ENCODE measurements at places on chromosomes 11 and 22. TPM values are rescaled to one million over a fixed set of nuclear protein-coding genes. Genes with fewer than 3 reads are reported as not detected.

- no peak overlapping the region for H3K27ac ChIP-seq
- no peak for DNase-seq
- no peak overlapping the region for H3K4me3 ChIP-seq
- peaks cover 6% of the 10 kb centered on the region for H3K36me3 ChIP-seq
- peaks cover 3% of the 10 kb centered on the region for H3K4me1 ChIP-seq
- no peaks in the 10 kb centered on the region for H3K27me3 ChIP-seq
These were observed 12.4 kb downstream of the SCYL1 start for GRCh38 chr11:65537296-65537597.

GRCh38 chr11:33997584-33998251, 53.8 kb upstream of the CAPRIN1 start:
- no peak overlapping the region for H3K27ac ChIP-seq
- DNase-seq, result no peak
- H3K27me3 ChIP-seq, result peaks cover 29% of the 10 kb centered on the region
- peaks cover 10% of the 10 kb centered on the region for H3K4me1 ChIP-seq
- H3K36me3 ChIP-seq, result no peaks in the 10 kb centered on the region

LDHAL6A gene
- total RNA-seq, result not detected

GRCh38 chr22:22371031-22371541, 126.5 kb downstream of the VPREB1 start:
- no peaks in the 10 kb centered on the region for H3K36me3 ChIP-seq
- H3K27ac ChIP-seq, result no peak overlapping the region
- no peak for DNase-seq
- H3K4me1 ChIP-seq, result no peaks in the 10 kb centered on the region

- H3K27me3 ChIP-seq, result no peaks in the 10 kb centered on the region
- H3K27ac ChIP-seq, result no peak overlapping the region
- H3K36me3 ChIP-seq, result no peaks in the 10 kb centered on the region
- DNase-seq, result no peak
- H3K4me1 ChIP-seq, result no peaks in the 10 kb centered on the region
These were observed 1018.9 kb downstream of the DLG2 start for GRCh38 chr11:84607975-84608836.

DNA sequence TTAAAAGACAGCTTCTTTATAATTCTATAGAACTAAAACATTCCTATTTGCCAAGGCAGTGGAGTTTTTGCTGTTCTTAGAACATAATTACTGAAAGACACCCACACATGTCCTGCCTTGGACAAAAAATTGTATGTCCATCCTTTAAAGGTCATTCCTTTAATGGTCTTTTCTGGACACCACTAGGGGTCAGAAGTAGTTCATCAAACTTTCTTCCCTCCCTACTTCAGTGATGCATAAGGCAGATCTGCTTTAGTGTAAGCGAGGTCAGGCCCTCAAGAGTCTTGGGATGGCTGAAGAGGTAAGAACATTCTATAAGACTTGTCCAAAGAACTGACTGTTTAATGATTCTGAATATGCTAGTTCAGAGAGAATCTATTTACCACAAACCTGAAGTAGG, 4.3 kb upstream of the OR51V1 start:
- H3K27me3 ChIP-seq, result no peaks in the 10 kb centered on the region
- no peak for DNase-seq
- H3K36me3 ChIP-seq, result no peaks in the 10 kb centered on the region
- H3K4me3 ChIP-seq, result no peak overlapping the region
- H3K27ac ChIP-seq, result no peak overlapping the region
- H3K4me1 ChIP-seq, result no peaks in the 10 kb centered on the region

DNA sequence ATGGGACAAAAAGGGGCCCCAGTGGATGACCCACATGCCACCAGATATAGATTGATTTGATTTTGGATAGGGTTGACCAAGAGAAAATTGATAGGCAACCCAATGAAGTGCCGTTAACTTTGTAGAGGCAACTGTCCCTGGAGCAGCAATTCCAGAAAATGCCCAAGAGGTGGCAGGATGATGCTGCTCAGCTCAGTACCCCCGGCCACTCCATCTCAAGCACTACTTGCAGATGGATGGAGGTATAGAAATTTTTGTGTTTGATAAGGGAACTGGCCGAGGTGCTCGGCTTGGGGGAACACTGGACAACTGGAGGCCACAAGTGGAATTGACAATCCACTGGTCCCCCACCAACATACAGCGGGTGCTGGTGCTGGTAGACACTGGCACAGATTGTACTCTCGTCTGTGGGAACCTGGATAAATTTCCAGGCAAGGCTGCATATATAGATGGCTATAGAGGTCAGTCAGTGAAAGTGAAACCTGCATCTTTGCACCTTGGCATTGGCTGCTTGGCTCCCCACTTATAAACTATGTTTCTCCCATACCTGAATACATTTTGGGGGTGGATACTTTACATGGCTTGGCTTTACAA, 86.3 kb downstream of the CCDC83 start:
- H3K27ac ChIP-seq, result no peak overlapping the region
- no peak overlapping the region for H3K4me3 ChIP-seq
- no peak for DNase-seq
- H3K36me3 ChIP-seq, result peaks cover 15% of the 10 kb centered on the region
- H3K4me1 ChIP-seq, result peaks cover 9% of the 10 kb centered on the region

KCNK4 gene
- not detected for total RNA-seq

DNA sequence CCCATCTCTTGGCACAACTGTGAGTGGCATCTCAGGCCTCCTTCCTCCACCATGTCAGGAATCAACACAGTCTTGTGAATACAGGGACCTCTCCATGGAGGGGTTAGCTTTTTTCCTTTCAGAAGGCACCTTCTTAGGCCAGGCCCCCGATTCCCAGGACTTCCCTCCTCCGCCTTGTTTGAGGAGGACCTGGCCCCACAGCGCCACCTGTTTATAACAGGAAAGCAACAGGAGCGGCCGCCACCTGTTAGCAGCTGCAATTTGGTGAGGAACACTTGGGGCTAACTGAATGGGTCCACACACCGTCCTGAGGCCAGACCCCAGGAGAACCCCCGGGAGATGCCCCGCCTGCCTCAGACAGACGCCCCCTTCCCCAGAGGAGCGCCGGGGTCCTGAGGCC, 3.8 kb upstream of the PKP3 start:
- peaks cover 3% of the 10 kb centered on the region for H3K4me1 ChIP-seq
- H3K36me3 ChIP-seq, result peaks cover 3% of the 10 kb centered on the region
- H3K4me3 ChIP-seq, result no peak overlapping the region

GRCh38 chr11:72140661-72141060, 5.1 kb downstream of the FOLR3 start:
- no peak for DNase-seq
- peaks cover 22% of the 10 kb centered on the region for H3K4me1 ChIP-seq

DNA sequence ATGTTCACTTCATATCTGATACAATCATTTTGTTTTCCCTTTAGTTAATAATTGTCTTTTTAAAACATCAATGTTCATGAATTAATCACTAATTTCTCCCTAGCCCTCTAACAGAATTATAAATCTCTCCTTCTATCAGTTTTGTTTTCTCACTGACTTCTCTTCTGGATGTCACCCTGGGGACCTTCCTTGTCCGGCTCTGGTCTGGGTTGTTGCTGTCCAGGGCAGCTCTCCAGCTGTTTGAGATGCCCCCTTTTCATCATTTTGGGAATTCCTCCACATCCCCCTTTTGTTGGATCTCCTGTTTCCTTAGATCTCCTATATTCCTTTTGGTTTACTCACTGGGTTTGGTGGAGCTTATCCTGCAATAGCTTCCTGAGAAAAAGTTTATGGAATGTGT, 35.6 kb upstream of the PSMA1 start:
- no peaks in the 10 kb centered on the region for H3K27me3 ChIP-seq
- H3K4me1 ChIP-seq, result peaks cover 32% of the 10 kb centered on the region
- peak overlapping the region; percentile 55 for H3K4me3 ChIP-seq
- peak overlapping the region; percentile 81 for H3K27ac ChIP-seq

DNA sequence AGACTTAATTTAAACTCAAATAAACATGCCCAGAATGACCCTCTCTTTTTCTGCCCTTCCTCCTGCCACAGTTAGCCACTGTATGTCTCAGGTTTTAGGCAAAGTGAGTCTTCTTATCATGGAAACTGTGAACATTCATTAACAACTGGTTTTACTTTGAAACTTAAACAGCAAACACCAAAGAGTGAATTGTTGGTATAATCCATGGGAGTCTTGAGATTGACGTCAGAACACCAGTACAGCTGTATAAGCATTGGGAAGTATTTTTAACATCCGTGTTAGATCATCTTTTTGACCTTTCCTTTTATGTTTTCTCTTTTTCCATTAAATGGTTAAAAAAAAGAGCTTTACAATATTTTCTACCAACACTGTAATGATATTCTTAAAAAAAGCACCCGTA, 38.9 kb downstream of the ARHGEF12 start:
- DNase-seq, result no peak
- peaks cover 17% of the 10 kb centered on the region for H3K27me3 ChIP-seq
- peaks cover 2% of the 10 kb centered on the region for H3K36me3 ChIP-seq
- H3K27ac ChIP-seq, result no peak overlapping the region
- H3K4me1 ChIP-seq, result peaks cover 4% of the 10 kb centered on the region
- no peak overlapping the region for H3K4me3 ChIP-seq

CDHR5 gene
- not detected for total RNA-seq

PTPRCAP gene
- 371 TPM for total RNA-seq

HBG2 gene
- total RNA-seq, result not detected

GRM5 gene
- total RNA-seq, result not detected

DNA sequence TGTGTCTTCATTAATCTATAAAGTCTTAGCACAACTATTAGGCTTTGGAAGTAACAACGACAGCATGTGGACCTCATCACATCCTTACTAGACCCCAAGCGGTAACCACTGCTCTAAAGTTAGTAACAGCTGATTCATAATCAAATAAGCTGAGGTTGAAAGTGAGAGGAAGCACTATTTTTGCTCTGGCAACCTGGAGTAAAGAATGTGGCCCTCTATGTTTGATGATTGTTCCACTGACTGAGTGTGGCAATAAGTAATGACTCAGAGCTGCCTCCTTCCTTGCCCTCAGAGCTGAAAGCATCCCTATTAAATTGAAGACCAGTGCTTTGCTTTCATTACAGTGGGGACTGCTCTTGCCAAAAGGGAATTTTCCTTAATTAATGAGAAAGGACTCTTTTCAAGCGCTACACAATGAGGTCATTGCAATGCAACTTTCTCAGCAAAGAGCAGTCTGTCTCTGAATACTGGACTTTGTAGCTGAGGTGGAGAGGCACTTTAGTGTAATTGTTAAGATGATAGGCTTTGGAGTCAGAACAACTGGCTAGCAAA, 906.1 kb upstream of the RAG2 start:
- no peak for DNase-seq
- H3K4me1 ChIP-seq, result no peaks in the 10 kb centered on the region
- no peak overlapping the region for H3K4me3 ChIP-seq
- H3K27ac ChIP-seq, result no peak overlapping the region
- no peaks in the 10 kb centered on the region for H3K36me3 ChIP-seq

DNA sequence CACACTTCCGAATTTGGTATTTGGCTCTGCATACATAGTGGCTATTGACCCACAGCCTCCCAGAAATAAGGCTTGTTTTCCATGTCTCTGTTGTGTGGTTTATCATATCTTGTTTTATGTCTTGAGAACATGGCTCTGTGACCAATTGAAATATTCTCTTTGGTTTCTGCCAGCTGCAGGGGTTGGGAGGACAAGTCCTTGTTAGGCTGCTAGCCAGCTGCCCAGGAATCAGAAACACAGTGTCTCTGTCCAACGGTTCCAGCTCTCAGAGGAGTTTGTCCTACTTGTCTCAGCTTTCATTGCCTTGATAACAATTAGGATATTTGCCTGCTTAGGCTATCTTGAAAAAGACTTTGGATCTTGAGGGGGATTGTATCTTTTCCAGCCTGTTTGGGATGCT, 6.0 kb upstream of the SLC7A4 start:
- H3K4me3 ChIP-seq, result no peak overlapping the region
- no peaks in the 10 kb centered on the region for H3K36me3 ChIP-seq
- no peak overlapping the region for H3K27ac ChIP-seq
- DNase-seq, result no peak

DNA sequence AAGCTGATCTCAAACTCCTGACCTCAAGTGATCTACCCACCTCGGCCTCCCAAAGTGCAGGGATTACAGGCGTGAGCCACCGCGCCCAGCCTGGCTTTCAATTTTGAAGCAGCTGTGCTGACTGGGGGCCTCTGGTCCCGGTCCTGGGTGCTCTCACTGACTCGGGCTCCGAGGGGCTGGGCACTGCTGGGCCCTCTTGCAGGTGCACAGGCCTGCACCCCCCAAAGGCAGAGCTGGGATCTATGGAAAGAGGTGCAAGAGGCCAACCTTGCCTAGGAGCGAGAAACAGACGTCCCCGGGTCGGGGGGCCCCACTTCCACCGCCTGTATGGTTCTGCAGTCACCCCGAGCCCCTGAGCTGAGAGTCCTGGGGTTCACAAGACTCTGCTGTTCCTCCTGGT, 33.2 kb downstream of the KIAA0930 start:
- no peak overlapping the region for H3K27ac ChIP-seq
- no peak for DNase-seq
- H3K4me3 ChIP-seq, result no peak overlapping the region
- no peaks in the 10 kb centered on the region for H3K27me3 ChIP-seq
- peaks cover 1% of the 10 kb centered on the region for H3K4me1 ChIP-seq
- H3K36me3 ChIP-seq, result no peaks in the 10 kb centered on the region

CYB5R2 gene
- 1.4 TPM for total RNA-seq

DNA sequence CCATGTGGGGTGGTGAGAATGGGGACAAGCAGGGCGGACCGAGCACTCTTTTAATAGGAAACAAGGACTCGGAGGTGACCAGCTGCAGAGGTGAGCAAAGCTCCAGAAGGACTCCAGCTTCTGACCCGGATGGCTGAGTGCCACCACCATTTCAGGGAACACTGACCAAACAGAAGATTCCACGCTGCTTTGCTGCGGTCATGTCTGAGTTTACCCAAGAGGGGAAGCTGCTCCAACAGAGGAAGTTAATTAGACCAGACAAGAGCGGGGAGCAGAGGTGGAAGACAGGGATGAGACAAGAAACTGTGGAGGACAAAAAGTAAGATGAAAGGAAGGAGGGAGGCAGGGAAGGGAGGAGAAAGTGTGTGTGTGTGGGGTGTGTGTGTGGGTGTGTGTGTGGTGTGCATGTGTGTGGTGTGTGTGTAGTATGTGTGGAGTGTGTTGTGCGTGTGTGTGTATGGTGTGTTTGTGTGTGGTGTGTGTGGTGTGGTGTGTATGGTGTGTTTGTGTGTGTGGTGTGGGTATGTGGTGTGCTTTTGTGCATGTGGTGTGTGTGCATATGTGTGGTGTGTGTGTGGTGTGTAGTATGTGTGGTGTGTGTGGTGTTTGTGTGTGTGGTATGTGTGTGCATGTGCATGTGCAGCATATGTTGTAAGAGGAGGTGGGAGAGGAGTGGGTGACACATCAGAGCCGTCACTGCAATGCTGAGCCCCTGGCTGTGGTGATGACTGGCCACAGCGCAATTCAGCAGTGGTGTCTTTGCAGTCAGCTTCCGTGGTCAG, 82.2 kb upstream of the AKIP1 start:
- DNase-seq, result no peak
- H3K27ac ChIP-seq, result no peak overlapping the region
- H3K36me3 ChIP-seq, result no peaks in the 10 kb centered on the region
- no peak overlapping the region for H3K4me3 ChIP-seq

TSSK2 gene
- total RNA-seq, result not detected

DNA sequence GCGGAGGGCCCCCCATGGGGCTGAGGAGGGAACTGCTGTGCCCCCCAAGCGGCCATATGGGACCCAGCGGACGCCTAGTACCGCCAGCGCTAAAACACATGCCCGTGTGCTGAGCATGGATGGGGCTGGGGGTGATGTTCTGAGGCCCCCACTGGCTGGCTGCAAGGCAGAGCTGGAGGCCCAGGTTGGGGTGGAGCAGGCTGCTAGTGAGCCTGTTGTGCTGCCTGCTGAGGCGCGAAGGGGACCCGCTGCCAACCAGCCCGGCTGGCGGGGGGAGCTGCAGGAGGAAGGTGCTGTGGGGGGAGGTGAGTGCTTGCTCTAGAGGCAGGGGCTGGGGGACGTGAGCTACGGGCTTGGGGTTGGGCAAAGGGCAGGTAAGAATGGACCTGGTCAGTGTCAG, 3.2 kb downstream of the PCNX3 start:
- H3K27ac ChIP-seq, result no peak overlapping the region
- DNase-seq, result no peak
- no peak overlapping the region for H3K4me3 ChIP-seq
- peaks cover 17% of the 10 kb centered on the region for H3K4me1 ChIP-seq
- H3K36me3 ChIP-seq, result peaks cover 17% of the 10 kb centered on the region
- no peaks in the 10 kb centered on the region for H3K27me3 ChIP-seq

Measured in activated naive CD8-positive, alpha-beta T cell treated with anti-CD3 and anti-CD28 coated beads, Interleukin-2, amount 10 ng/mL, durations not matched to agents 7 days and 5 days (primary cell).